ENCODE measurements at places on chromosomes 2 and 18.

- no peak for DNase-seq
These were observed 711.9 kb upstream of the ID2 start for GRCh38 chr2:7969756-7970515.

- no peak for DNase-seq
These were observed 126.0 kb upstream of the CHST9 start for GRCh38 chr18:27311114-27311513.

- DNase-seq, result no peak
These were observed 4.1 kb downstream of the ASB3 start for GRCh38 chr2:53782676-53783075.

GRCh38 chr2:119315241-119315925 is 51.3 kb downstream of the C2orf76 start:
- peak; percentile 40 for DNase-seq

- no peak for DNase-seq
These were observed 7.8 kb upstream of the WNT10A start for GRCh38 chr2:218872645-218873358.

- DNase-seq, result no peak
These were observed 11.5 kb downstream of the IGFBP5 start for GRCh38 chr2:216683846-216684245.

DNA sequence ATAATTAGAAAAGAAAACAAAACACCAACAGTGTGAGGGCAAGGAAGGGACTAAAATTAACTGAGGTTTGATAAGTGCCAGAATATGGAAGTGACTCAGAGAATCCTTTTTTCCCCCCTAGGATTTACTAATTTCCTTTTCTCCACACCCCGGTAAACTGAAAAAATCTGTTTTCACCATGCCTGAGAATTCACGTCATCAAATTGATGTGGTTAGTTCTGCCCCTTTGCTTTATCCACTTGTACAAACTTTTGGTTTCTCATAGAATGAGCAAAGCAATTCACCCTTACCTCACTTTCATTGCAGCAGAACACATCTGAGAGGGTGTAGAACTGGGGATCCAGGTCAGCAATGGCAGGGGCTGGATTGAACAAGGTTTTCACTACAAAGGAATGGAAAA is 57.8 kb downstream of the RBKS start:
- no peak for DNase-seq

- no peak for DNase-seq
These were observed 2.8 kb downstream of the ECEL1 start for GRCh38 chr2:232484628-232485347.

DNA sequence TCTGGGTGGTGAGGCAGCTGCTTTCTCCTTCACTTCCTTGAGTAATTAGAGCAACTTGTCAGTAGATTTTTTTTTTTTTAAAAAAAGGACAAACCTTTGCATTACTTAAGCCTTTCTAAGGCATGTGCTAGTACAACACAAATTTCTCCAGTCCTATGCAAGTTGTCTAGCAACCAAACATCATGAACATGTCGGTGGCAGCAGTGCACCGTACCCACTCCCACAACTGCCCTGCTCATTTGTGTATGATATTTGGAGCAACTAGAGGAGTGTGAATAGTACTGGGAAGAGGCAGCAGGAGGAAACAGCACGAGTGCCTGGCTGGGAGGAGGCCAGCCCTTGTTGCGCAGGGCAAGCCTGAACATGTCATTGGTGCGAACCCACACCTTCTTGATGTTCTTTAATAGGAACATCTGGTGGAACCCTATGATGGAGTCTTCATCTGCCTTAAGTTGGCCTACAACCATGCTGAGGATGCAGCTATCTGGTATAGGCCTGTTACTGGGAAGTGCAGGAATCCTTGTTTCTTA is 238.3 kb downstream of the TDRD15 start:
- DNase-seq, result no peak

GRCh38 chr18:65659312-65659711 is 91.5 kb upstream of the CDH7 start:
- no peak for DNase-seq

GRCh38 chr2:23626701-23627230 is 241.8 kb downstream of the KLHL29 start:
- no peak for DNase-seq

DNA sequence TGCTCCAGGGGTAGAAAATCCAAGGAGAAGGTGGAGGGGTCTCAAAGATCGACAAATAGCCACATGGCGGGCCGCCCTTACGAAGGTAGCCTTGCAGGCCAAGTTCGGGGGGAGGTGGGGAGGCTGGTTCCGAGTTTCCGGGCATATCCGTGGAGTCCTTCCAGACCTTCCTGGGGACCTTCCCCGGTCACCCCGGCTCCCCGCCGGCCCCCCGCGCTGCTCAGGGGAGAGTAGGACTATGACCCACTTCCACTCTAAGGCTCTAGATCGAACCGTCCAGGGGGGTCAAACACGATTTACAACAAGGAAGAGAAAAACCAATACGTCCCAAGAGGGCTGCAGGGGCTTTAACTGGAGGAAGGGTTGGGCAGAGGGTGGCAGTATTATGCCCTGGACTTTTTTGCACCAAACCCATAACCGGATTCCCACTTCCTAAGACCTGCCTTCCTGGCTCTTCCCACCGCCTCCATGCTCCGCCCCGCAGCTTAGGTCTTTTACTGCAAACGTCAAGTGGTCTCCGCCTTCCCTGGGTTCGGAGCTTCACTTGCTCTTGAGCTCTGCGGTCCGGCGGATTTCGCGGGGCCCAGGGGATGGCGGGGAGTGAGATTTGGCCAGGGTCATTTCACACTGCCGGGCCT is 779 bp upstream of the LYPD6 start:
- peak; percentile 91 for DNase-seq

DNA sequence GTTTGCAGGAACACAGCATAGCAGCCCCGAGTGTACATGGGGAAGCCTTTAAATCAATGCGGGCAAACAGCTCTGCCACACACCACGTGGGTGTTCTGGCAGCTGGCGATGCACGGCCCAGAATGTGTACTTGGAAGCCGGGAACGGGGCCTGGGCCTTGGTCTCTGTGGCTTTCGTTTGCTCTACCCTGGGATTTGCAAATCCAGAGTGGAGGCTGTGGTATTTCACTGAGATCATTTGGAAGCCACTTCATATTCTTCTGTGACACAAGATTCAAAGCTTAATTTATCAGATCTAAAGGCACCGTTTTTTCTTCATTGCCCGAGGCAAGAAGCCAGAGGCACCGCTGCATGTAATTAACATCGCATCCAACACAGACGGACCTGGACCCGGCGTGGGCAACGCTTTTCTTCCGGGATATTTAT is 246.3 kb upstream of the MYT1L start:
- peak; percentile 60 for DNase-seq

GRCh38 chr2:75047189-75047991 is 88.9 kb downstream of the POLE4 start:
- DNase-seq, result no peak

DNA sequence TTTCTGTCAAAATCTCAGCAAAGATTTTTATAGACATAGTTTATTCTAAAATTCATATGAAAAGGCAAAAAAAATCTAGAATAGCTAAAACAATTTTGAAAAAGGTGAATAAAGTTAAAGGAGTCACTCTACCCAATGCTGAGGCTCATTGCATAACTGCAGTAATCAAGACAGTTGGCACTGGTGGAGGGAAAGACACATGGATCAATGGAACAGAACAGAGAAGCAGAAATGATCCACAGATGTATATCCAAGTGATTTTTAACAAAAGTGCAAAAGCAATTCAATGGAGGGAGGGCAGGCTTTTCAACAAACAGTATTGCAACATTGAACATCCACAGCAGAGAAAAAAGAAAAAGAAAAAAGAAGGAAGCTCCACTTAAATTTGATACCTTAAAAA is 162.8 kb downstream of the RBM43 start:
- no peak for DNase-seq

- peak; percentile 11 for DNase-seq
These were observed 189.0 kb upstream of the CTAGE1 start for GRCh38 chr18:22606563-22607283.

DNA sequence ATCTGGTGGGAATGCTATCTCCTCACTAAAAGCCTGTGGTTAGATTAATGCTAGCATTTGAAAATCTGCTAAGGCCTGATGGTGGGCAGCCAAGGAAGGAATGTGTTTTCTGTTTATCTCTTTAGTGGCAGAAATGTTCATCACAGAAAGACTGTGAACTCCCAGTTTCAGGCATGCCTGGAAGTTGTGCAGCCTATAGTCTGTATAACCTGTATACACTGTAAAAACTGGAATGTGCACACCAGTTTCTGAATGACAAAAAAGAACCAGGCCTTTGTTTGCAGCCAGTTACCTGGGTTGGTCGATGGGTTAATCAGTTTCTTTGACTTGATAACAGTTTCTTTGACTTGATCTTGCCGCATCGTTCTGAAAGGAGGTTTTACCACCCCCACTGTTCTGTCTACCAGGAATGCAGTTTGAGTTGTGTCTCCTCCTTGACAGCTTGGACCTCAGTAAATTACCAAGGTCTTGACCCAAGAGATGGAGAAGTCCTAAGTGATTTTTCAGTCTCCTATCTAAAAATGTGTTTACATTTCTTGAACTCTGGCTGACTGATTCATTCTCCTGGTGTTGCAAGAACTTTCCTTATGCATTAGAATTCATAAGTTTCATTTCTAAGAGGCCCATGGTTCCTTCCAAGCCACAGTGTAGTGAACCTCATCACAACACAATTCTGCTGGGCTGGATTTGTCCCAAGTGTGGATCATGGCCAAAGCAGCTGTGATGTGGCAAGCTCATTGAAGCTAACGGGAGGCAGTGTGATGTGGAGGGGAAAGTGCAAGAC is 62.2 kb downstream of the KIAA2012 start:
- DNase-seq, result peak; percentile 75

DNA sequence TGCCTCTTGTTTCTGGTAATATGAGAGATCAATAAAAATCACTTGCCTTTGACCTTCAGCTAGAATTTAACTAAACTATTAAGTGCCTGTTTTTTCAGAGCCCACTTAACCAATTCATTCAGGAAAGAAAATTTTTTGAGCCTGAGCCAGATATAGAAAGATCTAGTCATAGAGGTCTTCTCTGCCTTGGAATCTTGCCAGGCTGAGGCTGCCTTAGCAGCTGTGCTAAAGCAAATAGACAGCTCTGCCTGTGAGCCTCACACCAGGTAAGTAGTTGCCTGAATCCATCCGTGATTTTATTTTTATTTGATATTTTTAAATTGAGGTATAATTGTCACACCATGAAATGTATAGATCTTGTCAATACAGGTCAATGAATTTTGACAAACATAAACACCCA is 27.4 kb downstream of the EVX2 start:
- DNase-seq, result no peak

GRCh38 chr2:20650393-20650876 is 463 bp downstream of the HS1BP3 start:
- DNase-seq, result peak; percentile 71

- DNase-seq, result no peak
These were observed 32.2 kb downstream of the SPATS2L start for GRCh38 chr2:200338692-200339091.

DNA sequence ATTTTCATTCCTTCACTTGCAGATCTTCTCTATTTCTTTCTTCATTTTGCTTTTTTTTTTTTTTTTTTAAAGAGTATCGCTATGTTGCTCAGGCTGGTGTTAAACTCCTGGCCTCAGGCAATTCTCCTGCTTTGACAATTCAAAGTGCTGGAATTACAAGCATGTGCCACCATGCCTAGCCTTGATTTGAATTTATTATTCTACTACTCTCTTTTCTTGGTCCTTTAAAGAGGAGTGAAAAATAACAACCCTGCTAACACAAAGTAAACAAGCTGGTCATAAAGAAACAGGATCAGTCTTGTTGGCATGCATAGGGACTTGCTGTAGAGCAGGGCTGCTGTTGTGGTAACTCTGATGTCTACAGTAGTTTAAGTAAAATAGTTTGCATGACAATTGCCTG is 1615.3 kb upstream of the ZEB2 start:
- DNase-seq, result peak; percentile 16

DNA sequence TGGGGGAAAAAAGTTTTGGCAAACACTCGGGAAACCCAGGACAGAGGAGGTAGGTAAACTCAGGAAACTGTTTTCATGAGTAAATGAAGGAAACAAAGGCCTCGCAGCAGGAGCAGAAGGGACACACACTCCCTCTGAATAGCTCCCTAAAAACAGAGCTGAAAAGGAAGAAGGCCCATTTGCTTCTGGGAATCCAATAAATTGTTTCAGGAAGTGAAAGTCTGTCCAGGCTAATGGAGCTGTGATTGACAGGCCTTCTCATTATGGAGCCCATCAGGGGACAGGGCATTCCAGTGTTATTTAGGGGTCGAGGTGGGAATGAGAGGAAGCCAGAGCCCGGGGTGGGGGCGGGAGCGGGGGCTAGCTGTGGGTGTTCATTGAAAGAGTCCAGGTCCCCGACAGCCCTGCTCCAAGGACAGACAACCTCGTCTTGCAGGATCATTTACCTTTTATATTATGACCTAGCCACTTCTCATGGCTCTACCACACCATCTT is 81.2 kb downstream of the GBX2 start:
- peak; percentile 79 for DNase-seq

DNA sequence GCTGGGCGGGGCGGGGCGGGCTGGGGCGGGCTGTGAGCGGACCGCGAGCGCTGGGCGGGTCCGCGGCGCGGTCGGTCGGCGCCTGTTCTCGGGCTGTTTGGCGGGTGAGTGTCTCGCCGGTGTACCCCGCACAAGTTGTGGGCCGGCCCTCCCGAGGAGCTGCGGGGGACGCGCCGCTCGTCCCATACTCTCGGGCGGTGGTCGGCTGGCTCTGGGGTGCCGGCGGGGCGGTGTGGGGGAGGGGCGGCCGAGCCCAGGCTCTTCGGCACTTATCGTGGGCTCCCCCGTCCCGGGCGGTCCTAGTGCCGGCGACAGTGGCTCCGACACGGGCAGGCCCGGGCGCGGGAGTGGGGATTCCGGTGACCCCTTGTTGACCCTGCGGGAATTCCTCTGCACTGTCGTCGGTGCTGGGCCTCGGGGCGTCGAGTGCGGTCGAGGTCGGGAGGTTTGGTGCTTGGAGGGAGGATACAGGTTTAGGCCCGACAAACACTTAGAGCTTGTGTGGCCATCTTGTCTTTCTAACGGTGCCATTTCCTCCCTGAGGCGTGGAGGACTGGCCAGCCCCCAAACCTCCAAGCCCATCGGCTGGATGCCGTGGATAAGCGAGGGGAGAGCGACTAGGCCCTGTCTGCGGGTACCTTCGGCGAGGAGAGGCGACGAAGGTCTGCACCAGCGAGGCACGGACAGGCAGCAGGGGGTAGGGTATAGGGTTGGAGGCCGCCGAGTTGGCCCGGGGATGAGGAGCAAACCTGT is at the start of gene SEPTIN2:
Gene SEPTIN2, plus strand, starts transcription at position 47 of the 753 bp plus-strand sequence. CDS start 8,308 bp downstream, outside the sequence.
- DNase-seq, result peak; percentile 93

DNA sequence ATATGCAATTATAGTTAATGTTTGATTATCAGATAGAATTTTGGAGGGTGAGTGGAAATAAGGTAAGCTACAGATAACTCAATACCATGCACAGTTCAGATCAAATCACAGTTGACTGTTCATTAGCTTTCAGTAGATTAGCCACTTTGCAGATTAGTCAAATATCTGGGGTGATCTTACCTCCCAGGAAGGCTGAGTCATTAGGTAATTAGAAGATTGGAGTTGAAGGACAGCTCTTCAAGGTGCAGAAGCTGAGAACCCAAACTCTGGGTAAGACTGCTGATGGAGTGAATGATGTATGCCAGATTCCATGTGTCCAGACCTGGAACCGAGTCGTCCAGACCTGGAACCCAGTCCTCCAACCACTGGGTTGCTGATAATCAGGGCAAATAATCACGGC is 262.8 kb upstream of the UBE2E3 start:
- no peak for DNase-seq

Data from eye (tissue), 1 donor.